ENCODE measurements at places on chromosomes 7 and 10.

- no peak for DNase-seq
Observed at GRCh38 chr7:36285276-36285675, 104.4 kb upstream of the ANLN start.

DNA sequence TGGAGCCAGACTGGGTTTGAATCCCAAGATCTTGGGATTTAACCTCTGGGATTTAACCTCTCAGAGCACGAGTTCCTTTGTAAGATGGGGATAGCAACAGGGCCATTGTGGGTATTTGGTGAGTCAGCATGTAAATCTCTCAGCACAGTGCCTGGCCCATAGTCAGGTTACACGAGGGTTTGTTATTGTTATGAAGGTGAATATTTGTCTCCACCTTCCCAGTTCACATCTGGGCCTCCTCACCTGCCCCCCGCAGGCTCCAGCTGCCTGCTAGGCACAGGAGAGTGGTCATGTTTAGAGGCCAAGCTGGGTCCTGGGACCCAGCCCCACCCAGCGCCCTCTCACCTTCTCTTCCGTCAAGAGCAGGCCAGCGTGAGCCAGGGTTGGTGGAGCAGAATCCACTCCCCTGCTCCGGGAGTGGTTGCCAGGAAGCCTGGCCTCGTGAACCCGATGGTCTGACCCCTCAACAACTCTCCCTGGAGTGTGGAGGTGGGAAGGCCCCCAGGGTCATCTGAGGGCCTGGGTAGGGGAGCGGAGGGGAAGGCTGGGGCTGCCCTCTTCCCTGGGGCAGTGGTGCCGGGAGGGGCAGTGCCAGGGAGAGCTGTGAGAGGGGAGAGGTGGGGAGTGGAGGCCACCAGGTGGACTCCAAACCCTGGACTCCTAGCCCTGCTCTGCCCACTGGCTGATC is 26.0 kb downstream of the FAM241B start:
- no peak for DNase-seq

GRCh38 chr10:44186150-44186549 is 198.7 kb downstream of the CXCL12 start:
- DNase-seq, result no peak

GRCh38 chr10:98418665-98419468 is 3.9 kb upstream of the PYROXD2 start:
- no peak for DNase-seq

DNA sequence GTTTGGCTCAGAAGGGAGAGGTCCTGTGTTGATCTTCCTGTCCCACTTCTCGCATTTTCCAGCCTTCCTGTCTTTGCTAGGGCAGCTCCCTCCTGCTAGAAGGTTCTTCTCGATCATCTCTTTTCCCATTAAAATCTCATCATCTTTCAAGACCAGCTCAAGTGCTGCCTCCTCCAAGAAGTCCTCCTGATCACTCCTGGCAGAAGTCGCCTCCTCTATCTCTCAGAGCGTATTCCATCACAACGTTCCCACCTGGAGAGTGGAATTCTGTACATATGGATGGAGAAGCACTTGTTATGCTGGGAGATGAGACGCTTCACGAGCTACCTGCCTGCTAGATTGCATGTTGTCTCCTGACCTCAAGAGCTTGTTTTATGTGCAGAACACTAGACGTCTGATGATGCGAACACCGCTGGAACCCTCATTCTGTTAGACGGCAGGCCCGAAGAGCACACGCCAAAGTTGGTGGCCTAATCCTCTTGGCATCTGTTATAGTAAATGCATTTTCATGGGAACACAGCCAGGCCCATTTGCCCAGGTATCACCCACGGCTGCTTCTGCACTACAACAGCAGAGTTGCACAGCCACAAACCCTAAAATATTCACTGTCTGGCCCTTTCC is 68.0 kb upstream of the INSIG1 start:
- no peak for DNase-seq

GRCh38 chr7:22179442-22179879 is 177.5 kb downstream of the RAPGEF5 start:
- DNase-seq, result no peak

DNA sequence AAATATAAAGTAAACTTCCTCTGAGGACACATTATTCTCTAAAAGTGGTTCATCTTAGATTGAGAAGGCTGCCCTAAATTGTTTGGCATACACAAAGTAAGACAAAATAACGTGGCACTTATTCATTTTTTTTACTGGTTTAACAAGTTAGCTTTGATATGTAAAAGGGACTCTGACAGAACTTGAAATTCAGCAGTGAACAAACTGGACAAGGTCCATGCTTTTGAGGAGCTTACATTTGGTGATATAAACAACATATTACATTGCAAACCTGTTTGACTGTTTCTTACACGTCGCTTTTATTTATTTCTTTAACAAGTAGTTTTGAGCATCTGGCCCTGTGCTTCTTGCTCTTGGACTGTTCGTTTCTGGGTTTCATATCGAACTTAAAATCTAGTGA is 253.1 kb upstream of the POM121L12 start:
- DNase-seq, result no peak

GRCh38 chr7:68760556-68760955 is 837.7 kb upstream of the AUTS2 start:
- no peak for DNase-seq

- DNase-seq, result no peak
Observed at GRCh38 chr10:8637640-8638039, 583.2 kb downstream of the GATA3 start.

DNA sequence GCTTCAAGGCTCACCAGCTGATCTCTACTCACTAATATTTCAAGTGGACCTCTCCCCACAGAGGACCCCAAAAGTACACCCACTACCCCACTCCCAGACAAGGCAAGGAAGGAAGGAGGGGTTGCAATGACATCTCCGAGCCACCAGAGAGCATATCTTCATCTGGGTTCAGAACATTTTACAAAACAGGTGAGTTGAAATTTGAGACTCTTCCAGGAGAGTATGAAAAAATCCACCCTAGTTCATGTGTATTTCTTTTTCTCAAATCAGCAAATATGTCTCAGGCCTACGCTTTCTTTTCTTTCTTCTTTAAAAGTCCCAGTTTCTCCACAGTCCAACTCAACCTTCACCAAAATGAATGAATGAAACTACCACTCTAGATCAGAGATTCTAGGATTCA is 61.9 kb downstream of the SGMS1 start:
- no peak for DNase-seq

GRCh38 chr10:51269821-51270220 is 195.5 kb downstream of the PRKG1 start:
- no peak for DNase-seq

DNA sequence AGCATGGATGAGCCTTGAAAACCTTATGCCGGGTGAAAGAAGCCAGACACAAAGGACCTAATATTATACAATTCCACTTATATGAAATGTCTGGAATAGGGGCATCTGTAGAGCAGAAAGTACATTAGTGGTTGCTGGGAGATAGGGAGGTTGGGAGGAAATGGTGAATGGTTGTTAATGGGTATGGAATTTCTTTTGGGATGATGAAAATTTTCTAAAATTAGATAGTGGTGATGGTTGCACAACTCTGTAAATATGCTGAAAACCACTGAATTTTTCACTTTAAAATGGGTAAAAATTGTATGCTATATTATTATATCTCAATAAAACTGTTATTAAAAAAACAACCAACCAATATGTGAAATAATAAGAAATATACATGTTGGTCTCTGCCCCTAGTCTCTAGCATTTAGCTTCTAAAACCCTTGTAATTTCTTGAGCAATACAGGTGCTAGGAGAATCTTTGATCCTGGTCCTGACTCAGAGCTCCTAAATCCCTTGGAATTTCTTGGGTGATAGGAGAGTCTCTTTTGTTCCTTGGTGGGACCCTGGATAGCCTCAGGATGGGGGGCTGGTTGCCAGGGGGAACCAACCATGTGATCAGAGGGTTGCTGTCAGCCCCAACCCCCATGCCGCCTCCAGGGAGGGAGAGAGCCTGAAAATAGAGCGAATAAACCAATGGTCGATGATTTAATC is 64.0 kb downstream of the TACR2 start:
- DNase-seq, result no peak

- DNase-seq, result no peak
Observed at GRCh38 chr10:69742928-69743602, 58.6 kb upstream of the COL13A1 start.

- no peak for DNase-seq
Observed at GRCh38 chr7:45684910-45685618, 110.9 kb downstream of the ADCY1 start.

DNA sequence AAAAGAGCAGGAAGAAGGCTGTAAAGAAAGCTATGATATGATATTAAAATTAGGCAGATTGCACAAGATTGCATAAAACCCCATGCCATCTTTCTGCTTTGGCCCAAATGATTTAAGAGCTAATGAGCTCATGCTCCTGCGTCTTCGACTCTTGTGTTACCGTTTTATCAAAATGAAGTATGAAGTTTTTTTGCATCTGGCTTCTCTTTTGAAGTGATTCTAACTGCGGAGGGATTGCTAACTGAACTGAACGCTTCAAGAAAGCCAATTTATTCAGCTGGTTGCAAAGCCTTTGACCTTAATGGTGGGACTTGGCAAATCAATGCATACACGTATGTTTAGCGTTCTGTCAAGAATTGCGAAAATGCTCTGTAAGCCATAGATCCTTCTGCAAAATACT is 282.9 kb downstream of the TWIST1 start:
- DNase-seq, result no peak

- no peak for DNase-seq
Observed at GRCh38 chr10:1048349-1048731, 579 bp downstream of the IDI1 start.

DNA sequence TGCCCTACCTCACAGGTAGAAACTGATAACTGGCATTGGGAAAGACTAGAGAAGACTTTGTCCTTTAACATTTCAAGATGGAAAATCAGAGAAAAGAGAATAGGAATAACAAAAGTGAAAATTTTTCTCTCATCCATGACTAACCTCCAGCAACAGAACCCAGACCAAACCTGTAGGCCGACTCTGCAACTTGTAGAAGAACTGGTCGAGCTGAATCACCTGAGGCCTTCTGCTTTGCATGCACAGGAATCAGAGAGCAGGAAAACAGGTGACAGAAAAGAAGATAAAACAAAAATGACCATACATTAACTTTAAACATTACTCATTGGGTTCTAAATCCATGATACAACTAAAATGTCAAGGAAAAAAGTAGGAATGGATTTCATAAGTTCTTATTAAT is 137.1 kb downstream of the SLC25A13 start:
- no peak for DNase-seq

- no peak for DNase-seq
Observed at GRCh38 chr7:112193915-112194502, 12.2 kb downstream of the DOCK4 start.

DNA sequence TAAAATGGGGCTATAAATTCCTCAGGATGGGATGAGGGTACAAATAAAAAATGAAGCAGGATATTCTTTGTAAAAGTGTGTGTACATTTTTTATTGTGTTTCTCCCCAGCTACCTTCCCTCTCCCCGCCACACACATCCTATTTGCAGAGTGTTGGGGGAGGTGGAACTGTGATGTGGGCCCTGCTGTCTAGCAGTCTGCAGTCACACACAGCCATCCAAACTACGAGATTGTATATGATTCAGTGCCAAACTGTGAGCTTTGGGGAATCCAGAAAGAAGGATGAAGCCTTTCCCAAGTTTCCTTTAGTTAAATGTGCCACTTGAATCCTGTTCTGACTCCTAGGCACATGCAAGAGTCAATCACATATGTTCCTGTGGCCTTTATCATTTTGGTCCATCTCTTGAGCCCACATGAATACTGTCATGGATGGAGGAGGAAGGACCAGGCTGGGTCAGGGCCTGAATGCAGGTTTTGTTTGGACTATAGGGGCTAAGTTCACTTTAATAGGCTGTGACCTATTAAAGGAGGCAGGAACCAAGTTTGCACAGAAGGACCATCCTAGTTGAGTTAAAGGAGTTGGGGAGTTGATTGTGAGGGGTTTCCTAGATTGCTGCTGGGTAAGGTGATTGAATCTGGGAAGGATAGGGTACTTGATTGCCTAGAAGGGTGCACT is 1.1 kb upstream of the SEMA4G start:
- no peak for DNase-seq

DNA sequence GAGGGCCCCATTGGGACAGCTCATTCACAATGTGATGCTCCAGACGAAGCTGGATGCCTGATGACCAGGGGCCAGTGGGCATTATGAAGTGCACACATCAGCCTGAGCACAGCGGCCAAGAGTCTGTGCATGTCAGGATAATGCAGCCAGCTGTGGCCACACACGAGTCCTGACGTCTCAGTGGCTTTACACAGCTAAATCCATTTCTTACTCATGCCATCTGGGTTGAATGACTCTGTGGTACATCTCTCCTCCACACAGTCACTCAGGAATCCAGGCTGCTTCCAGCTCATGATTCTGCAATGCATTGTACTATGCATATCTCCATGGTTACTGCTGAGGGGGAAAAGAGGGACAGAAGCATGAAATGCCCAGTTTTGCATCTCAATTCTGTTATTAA is 123.6 kb downstream of the PRLHR start:
- no peak for DNase-seq

DNA sequence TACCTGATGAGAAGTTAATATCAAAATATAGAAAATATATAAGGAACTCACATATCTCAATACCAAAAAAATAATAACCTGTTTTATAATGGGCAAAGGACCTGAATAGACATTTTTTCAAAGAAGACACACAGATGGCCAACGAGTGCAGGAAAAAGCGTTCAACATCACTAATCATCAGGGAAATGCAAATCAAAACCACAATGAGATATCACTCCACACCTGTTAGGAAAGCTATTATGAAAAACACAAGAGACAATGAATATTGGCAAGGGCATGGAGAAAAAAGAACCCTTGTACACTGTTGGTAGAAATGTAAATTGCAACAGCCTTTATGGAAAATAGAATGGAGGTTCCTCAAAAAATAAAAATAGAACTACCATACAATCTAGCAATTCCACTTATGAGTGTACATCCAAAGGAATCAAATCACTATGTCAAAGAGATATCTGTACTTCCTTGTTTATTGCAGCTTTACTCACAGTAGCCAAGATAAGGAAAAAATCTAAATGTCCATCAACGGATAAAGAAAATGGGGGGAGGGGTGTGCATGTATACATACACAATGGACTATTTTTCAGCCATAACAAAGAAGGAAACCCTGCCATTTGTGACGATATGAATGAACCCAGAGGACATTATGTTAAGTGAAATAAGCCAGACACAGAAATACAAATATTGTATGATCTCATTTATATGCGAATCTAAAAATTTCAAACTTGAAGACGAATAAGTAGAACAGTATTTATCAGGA is 3.6 kb upstream of the ALOX5 start:
- no peak for DNase-seq

DNA sequence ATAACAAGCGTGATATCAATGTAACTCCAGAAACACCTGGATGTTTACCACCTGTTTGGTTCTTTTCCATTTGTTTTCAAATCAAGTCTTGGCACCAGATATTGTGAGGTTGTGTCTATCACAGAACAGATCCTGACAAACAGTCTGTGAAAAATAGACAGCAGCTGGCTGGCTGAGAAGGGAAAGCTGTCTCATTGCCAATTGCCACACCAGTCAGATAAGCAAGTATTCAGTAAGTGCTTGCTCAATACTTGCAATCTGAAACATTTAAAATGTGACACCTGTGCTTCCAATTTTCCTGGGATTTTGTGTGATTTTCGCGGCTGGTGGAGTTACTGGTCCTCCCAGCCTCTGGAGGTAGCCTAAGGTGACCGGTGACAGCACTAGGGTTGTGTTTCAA is 147.9 kb upstream of the MYO3A start:
- no peak for DNase-seq

GRCh38 chr7:29090836-29091601 is 55.3 kb downstream of the CPVL start:
- no peak for DNase-seq

GRCh38 chr10:37960591-37961137 is 15.8 kb downstream of the ZNF25 start:
- no peak for DNase-seq

Measured in NCI-H187 treated with DMSO at 0.1 percent for 48 hours (cell line).